ENCODE measurements at places on chromosomes 6 and 20.

DNA sequence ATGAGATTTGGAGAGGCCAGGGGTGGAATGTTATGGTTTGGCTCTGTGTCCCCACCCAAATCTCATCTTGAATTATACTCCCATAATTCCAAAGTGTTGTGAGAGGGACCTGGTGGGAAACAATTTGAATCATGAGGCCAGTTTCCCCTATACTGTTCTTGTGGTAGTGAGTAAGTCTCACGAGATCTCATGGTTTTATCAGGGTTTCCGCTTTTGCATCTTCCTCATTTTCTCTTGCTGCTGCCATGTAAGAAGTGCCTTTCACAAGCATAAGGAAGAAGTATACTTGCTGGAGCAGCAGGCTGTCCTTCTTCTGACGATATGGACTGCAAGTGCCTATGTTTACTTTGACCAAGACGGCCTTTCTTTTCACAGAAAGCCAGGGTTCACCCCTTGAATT, 270.5 kb downstream of the ESR1 start:
- no peaks in the 10 kb centered on the region for H3K36me3 ChIP-seq
- H3K4me3 ChIP-seq = no peak overlapping the region
- no peak overlapping the region for H3K27ac ChIP-seq
- no peaks in the 10 kb centered on the region for H3K27me3 ChIP-seq
- no peaks in the 10 kb centered on the region for H3K4me1 ChIP-seq

DNA sequence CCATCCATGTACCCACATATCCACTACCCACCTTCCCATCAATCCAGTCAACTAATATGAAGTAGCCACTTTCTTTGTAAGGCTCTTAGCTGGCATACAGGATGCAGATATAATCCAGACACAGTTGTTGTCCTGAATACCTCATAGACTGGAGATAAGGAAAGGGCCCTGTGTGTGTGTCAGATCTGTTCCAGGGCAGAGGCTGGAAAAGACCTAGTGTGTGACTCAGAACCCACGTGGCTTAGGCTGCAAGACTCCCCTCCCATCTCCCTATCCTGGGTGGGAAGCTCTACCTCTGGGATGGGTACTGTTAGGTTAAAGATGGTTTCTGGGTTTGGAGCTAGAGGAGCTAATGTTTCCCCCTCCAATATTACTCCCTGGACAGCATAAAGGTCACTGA, 3.6 kb downstream of the BPIFA1 start:
- H3K36me3 ChIP-seq = no peaks in the 10 kb centered on the region
- no peaks in the 10 kb centered on the region for H3K4me1 ChIP-seq
- no peak overlapping the region for H3K4me3 ChIP-seq
- H3K27ac ChIP-seq = no peak overlapping the region
- DNase-seq = no peak
- peaks cover 40% of the 10 kb centered on the region for H3K27me3 ChIP-seq

DNA sequence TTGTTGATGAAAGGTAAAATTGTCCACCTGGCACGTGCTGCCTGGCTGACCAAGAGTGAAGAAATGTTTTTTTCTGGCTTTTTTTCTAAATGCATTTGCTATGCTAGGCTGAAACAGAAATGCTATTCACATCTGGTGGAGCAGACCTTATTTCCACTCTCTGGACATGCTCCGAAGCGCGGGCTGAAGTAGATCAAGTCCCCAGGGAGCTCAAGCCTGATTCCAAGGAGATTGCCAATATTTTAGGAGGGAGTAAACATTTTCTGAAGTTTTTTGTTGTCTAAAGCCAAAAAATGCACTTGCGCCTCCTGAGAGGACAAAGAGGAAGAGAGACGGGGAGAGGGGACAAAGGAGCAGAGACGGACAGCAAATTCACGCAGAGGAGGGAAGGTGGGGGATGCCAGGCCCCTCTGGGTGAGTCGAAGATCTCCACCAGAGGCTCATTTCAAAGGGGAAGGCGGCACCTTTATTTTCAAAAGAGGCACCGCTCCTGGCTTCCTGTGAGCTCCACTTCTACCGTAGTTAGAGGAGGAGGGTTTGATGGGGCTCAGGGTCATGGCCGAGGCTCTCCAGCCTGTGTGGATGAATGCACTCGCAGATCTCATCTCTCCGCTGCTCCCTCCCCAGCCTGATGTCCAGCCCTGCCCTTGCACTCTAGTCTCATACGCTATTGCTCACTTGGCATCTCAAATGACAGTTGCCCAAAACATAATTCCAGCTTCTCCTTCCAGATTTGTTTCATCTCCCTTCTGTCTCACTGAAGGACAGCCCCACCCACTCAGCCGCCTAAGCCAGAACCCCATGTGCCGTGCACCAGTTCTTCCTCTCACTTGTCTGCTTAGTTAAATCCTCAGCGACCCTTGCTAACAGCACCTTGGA, 23.1 kb upstream of the SMOC2 start:
- no peak overlapping the region for H3K27ac ChIP-seq
- no peak overlapping the region for H3K4me3 ChIP-seq
- no peak for DNase-seq
- no peaks in the 10 kb centered on the region for H3K36me3 ChIP-seq
- H3K27me3 ChIP-seq = peaks cover 34% of the 10 kb centered on the region

DNA sequence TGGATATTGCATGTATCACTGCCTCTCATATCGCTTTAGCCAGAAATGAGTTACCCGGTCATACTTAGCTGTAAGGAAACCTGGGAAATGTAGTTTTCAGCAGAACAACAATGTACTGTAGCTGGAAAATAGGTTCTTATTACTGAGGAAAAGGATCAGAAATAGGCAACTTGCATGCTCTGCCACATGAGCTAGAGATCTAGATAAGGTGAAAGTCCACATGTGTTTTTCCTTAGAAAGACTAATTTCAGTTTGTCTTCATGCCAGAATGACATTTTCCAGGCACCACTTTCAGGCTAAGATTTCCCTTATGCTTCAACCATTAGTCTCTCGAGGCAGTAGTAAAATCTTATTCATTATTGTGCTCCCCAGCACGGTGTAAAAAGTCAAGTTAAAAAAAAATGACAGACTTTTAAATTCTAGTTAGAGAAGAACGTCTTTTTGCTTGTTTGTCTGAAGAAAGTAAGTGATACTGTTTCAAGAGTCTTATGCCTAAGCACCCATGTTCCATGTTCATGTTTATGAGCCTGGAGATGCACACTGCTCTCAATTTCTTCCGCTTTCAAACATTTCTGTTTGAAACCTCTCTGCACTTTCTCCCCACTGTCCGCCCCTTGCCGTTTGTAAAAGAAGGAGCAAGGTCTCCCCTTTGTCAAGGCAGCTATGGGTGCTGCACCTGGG, 67.6 kb downstream of the ZNF831 start:
- no peak overlapping the region for H3K4me3 ChIP-seq
- H3K27ac ChIP-seq = no peak overlapping the region
- H3K27me3 ChIP-seq = peaks cover 56% of the 10 kb centered on the region
- no peaks in the 10 kb centered on the region for H3K36me3 ChIP-seq
- no peak for DNase-seq

DNA sequence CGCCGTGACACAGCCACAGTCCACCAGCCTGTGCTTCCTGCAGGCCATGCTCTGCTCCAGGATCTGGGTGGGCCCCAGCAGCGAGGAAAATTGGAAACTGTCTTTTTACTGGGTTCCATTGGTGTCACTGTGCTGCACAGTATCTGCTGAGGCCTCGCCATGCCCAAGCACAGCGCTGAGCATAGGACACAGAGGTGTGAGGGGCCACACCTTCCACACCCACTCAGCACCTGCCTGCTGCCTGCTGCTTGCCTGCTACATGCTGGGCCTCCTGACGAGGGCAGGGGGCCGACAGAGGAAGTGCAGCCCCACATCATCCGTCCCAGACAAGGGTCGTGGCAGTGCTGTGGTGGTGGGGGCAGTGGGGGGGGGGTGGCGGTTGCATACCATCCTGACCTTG, 173.0 kb upstream of the THBS2 start:
- no peak overlapping the region for H3K4me3 ChIP-seq
- H3K36me3 ChIP-seq = peaks cover 6% of the 10 kb centered on the region
- no peak overlapping the region for H3K27ac ChIP-seq
- peaks cover 4% of the 10 kb centered on the region for H3K27me3 ChIP-seq
- H3K4me1 ChIP-seq = peaks cover 2% of the 10 kb centered on the region

DNA sequence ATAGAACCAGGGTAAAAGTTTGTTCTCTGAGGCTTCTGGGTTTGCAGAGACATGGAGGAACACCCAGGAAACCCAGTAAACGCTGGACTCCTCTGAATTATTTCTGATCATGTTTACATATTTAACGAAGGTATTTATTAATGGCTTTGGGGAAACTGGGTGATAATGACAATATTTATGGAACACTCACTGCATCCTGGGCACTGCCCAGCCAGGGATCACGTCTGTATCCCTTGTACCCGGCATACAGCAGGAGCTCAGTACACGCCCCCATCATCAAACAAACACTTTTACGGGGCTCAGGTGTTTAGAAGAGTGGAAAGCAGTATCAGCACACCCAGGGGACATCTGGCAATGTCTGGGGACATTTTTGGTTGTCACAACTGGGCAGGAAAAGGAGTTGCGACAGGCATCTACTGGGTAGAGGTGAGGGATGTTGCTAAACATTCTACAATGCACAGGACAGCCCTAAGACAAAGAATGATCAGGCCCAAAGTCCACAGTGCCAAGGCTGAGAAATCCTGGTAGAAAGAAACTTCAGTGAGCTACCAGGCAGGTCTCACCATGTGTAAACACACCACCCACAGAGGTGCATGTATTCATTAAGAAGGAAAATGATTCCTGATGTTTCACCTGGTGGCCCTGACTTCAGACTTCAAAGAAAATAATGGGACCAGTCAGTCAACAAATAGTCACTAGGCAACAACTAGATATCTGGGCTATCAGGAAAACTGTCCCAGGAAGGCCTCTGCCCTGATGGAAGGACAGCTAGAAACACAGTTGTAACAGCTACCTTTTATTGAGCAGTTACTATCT, 35.3 kb downstream of the ZMYND8 start:
- no peak overlapping the region for H3K4me3 ChIP-seq
- no peaks in the 10 kb centered on the region for H3K27me3 ChIP-seq
- peaks cover 8% of the 10 kb centered on the region for H3K36me3 ChIP-seq

- peak overlapping the region; percentile 5 for H3K27ac ChIP-seq
- peaks cover 8% of the 10 kb centered on the region for H3K36me3 ChIP-seq
- peaks cover 6% of the 10 kb centered on the region for H3K4me1 ChIP-seq
- H3K27me3 ChIP-seq = no peaks in the 10 kb centered on the region
- no peak for DNase-seq
Measured at GRCh38 chr6:154847318-154847717, 114.1 kb downstream of the SCAF8 start.

DNA sequence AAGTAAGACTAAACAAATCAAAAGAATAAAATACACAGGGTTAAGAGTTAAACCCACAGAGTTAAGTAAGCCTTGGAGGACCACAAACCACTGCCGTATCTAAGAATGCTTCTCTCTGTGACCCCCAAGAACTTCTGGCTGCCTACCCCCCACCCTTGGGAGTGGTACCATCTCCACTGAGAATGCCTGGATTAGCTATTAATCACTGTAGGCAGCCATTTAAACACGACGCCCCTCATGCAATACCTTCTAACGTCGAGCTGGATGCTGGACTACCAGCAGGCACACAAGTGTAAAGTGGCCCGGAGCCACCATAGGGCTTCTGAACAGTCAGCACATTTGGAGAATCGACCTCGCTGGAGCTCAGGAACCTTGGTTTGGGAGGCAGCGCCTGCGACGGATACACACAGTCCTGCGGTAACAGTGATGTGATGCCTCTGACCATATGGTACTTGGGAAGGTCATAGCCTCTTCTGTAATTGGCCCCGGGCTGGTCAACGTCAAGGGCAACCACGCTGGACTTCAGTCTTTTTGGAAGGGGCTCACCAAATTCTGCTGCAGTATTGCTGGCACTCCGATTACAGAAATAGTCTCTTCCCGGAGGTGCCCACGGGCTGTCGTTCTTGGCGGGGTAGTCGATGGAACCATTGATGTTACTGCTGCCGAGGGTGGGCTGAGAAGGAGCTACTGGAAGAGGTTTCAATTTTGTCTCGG, 18.0 kb downstream of the ZNF217 start:
- no peak overlapping the region for H3K4me3 ChIP-seq
- DNase-seq = no peak
- no peaks in the 10 kb centered on the region for H3K27me3 ChIP-seq
- H3K4me1 ChIP-seq = peaks cover 21% of the 10 kb centered on the region
- peaks cover 43% of the 10 kb centered on the region for H3K36me3 ChIP-seq

- DNase-seq = no peak
- no peak overlapping the region for H3K27ac ChIP-seq
- no peaks in the 10 kb centered on the region for H3K36me3 ChIP-seq
- H3K4me1 ChIP-seq = peaks cover 6% of the 10 kb centered on the region
Measured at GRCh38 chr6:124123617-124124209, 320.0 kb downstream of the NKAIN2 start.

GRCh38 chr20:41837669-41838224, 219.6 kb upstream of the CHD6 start:
- H3K27me3 ChIP-seq = no peaks in the 10 kb centered on the region
- peak overlapping the region; percentile 4 for H3K4me3 ChIP-seq
- peaks cover 17% of the 10 kb centered on the region for H3K4me1 ChIP-seq
- H3K36me3 ChIP-seq = no peaks in the 10 kb centered on the region

DNA sequence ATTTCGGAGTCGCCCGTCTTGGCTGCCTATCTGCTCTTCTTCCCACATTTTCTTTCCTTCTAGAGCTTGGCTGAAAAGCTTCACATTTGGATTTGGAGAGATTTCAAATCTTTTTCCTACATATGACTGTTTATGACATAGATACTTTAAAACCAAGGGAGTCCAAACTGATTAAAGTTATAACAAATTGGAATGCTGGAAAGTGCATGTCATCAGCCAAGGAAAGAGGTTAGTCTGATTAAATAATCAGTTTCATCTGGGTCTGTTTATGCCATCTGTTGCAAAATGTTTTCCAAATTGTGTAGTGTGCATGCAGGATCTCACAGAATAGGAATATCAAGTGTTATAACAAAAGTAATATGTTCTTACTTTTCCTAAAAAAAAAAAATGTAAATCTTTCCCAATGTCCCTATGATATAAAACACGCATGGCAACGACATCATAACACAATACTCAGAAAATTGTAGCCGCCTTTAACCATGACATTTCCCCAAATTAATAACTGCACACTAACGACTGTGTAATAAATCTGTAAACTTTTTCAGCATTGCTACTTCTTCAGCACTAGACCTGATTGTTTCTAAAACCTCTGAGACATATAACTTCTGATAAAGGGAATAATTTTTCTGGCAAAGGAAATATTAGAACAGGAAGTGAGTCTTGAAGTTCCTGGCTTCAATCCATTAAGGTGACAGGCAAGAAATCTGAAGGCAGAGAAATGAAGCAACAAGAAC, 230.2 kb upstream of the FOXQ1 start:
- H3K27me3 ChIP-seq = no peaks in the 10 kb centered on the region
- no peak for DNase-seq
- no peak overlapping the region for H3K4me3 ChIP-seq
- no peak overlapping the region for H3K27ac ChIP-seq
- peaks cover 22% of the 10 kb centered on the region for H3K4me1 ChIP-seq

- H3K4me1 ChIP-seq = no peaks in the 10 kb centered on the region
- no peaks in the 10 kb centered on the region for H3K36me3 ChIP-seq
- H3K4me3 ChIP-seq = no peak overlapping the region
- no peak for DNase-seq
- peaks cover 30% of the 10 kb centered on the region for H3K27me3 ChIP-seq
Measured at GRCh38 chr6:40419377-40419776, 167.8 kb downstream of the LRFN2 start.

GRCh38 chr6:148231572-148231971, 111.1 kb upstream of the SASH1 start:
- H3K36me3 ChIP-seq = no peaks in the 10 kb centered on the region
- H3K27ac ChIP-seq = no peak overlapping the region
- no peaks in the 10 kb centered on the region for H3K4me1 ChIP-seq
- DNase-seq = no peak
- no peaks in the 10 kb centered on the region for H3K27me3 ChIP-seq

Measured in progenitor cell of endocrine pancreas (in vitro differentiated cells).